ENCODE measurements at places on chromosomes 6 and 20.
A peak's percentile ranks its signal among the peaks of the same experiment; 100 is the strongest.

DNA sequence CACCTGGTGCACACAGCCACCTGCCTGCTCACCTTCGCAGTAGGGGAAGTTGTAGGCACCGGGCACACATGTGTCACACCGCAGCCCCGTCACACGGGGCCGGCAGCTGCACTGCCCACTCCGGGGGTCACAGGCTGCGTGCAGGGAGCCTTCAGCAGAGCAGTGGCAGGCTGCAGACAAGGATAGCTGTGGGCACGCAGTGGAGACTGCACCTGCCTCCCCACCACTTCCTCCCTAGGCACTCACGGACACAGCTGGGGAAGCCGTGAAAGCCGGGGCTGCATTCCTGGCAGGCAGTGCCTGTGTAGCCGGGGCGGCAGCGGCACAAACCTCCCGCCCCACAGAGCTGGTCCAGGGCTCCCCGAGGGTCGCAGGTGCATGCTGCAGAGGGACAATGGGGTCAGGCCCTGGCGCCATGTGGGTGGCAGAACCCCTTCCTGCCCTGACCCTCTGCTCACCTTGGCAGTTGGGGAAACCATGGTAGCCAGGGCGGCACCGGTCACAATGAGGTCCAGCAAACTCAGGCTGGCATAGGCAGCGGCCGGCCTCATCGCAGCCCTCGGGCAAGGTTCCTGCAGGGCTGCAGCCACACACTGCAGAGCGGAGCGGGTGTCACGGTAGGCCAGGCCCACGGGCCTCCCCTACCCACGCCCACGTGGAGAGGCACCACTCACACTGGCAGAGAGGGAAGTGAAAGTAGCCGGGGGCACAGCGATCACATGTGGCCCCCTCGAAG, 29.4 kb downstream of the LAMA5 start:
- no peak for DNase-seq

- no peak for DNase-seq
Measured at GRCh38 chr6:4890627-4891026, 113.2 kb downstream of the RPP40 start.

- DNase-seq: peak; percentile 94
Measured at GRCh38 chr6:14711056-14711703, 534.7 kb upstream of the JARID2 start.

DNA sequence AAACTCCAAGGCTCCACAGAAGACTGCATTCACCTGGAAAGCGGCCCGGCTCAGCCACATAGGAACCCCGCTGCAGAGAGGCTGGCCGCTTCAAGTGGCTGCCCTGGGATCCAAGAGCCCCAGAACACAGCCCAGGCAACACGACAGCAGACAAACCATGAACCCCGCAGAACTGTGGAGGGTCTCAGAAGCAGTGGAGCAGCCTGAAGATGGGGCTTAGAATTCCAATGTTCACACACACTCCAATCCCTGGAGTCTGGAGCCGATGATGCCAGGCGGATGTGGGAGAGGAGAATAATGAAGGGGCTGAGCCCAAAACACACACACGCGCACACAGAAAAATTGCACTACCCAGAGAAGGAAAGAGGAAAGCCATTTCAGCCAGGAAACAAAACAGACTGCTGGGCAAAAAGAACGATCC, 52.4 kb downstream of the NINL start:
- no peak for DNase-seq

GRCh38 chr6:27748661-27749060, 163.5 kb downstream of the OR2B2 start:
- DNase-seq: no peak

- no peak for DNase-seq
Measured at GRCh38 chr6:36975231-36976006, 10.6 kb downstream of the MTCH1 start.

DNA sequence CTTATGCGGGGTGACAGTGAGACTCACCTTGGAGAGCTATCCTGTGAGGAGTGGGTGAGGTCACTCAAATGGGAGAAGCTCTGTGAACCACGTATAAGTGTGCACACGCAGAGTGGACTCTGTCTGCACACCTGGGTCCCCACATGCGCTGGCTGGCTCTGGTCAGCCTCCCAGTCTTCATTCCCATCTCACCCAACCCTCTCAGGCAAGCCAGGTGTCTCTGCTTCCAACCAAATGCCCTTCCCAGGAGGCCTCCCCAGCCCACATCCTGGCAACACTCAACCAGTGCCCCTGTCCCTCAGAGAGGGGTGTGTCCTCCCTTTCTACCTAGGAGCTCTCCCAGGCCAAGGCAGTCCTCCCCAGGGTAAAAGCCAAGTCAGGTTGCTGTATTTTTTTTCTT, 8.0 kb upstream of the PI16 start:
- DNase-seq: no peak

GRCh38 chr20:62924442-62925075, 1.7 kb downstream of the DIDO1 start:
- DNase-seq: peak; percentile 73

DNA sequence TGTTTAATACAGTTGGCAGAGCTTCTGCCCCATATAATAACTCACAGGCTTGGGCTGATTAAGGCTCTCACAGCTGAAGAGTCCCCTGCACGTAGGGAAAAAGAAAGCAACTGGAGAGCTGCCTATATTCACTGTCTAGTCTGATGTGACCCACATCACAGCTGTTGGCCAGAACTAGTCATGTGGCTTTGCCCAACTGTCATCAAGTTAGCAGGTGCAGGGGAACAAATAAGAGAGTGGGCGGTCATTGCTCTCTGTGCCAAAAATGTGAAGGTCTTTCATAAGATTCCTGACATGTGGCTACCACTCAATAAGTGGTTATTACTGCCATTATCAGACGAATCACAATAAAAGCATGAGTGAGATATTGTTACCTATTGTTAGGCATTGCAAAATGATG, 665.2 kb downstream of the DOK5 start:
- DNase-seq: no peak

- DNase-seq: peak; percentile 5
Measured at GRCh38 chr20:56143759-56144158, 104.8 kb upstream of the MC3R start.

DNA sequence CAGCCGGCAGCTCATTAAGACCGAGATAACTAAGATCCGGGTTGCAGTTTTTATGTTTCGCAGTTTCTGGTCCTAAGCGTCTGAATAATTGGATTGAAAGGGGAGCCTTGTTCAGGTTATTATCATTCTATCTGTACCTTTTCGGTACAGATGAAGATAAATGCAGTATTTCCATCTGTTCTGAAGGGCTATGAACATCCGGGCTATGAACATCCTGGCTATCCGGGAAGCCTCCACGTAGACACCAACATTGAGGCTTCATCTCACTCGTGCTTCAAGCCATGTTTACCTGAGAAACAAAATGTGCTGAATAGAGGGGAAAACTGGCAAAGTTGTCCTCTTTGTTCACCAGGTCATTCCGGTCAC, 399 bp upstream of the REPS1 start:
- no peak for DNase-seq

- no peak for DNase-seq
Measured at GRCh38 chr6:41255638-41256246, 27.6 kb downstream of the TREML4 start.

DNA sequence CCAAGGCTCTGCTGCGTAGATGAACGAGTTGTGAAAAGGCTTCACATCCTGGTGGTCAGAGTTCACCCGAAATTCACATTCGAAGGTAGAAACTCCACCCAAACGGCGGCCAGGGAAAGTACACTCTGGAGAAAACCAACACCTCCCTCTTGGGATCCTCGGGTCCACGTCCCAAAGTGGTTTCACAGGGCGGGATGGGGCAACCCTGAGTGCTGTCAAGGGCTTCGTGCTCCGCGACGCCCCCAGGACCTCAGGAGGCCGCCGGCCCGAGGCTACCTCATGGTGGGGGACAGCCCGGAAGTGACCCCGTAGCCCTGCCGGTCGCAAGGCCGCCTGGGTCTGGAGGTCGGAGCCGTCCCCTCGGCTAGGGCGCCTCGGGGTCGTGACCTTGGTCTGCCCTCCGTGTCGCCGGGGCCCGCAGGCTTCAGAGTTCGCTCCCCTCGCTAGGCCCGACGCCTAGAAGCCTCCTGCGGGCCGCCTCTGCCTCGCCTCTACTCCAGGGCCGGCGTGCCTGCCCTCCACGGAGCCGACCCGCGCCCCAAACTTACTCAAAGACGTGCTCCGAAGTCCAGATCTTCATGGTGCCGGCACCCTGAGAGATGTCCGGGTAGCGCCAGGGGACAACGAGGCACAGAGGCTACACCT, at the start of gene PRELID3B:
Gene PRELID3B, minus strand, starts transcription at position 636 of the 645 bp plus-strand sequence. Its CDS starts 56 bp downstream, at position 580.
- DNase-seq: no peak

- no peak for DNase-seq
Measured at GRCh38 chr6:19180348-19181072, 656.7 kb upstream of the ID4 start.

DNA sequence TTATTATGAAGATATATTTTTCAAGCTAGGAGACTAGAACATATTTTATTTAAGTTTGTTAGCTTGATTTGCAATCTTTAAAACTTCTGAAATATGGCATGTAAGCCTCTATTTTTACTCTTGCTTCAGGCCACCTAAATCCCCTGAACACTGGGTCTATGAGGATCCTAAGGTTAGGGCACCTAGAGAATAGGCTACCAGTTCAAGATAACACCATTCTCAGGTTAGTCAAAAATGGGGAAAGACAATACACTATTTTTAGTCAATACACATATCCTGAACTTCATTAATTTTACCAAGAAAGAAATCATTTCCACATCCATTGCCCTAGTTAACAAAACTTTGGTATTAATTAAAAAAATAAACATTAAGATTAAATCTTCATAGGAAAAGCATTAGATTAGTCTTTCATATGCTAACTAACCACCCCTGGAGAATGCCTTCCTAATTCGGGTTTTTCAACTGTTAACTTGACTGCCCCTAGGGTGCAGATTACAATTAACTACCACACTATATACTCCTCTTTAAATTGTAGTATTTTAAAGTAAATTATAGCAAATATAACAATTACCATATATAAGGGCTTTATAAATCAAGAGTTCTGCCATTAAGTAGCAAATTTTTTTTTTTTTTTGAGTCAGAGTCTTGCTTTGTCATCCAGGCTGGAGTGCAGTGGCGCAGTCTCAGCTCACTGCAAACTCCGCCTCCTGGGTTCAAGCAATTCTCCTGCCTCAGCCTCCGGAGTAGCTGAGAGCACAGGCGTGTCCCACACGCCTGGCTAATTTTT, 6.7 kb upstream of the HSF2 start:
- no peak for DNase-seq

DNA sequence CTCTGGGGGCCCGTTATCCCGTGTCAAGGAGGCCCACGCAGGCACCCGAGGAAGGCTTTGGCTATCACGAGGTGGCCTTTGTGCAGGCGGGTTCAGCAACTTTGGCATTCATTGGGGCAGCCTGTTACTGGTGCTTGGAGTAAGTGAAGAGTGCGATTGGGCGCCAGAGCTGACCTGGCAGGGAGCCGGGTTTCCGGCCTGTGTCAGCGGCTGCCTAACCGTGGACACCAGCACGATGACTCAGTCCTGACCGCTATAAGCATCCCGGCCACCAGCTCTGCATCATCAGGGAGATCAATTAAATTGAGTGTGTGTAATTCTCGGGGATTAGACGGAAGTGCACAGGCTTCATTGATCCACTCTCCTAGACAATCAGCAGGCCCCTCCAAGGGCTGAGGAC, 45.9 kb downstream of the CDH4 start:
- DNase-seq: no peak

DNA sequence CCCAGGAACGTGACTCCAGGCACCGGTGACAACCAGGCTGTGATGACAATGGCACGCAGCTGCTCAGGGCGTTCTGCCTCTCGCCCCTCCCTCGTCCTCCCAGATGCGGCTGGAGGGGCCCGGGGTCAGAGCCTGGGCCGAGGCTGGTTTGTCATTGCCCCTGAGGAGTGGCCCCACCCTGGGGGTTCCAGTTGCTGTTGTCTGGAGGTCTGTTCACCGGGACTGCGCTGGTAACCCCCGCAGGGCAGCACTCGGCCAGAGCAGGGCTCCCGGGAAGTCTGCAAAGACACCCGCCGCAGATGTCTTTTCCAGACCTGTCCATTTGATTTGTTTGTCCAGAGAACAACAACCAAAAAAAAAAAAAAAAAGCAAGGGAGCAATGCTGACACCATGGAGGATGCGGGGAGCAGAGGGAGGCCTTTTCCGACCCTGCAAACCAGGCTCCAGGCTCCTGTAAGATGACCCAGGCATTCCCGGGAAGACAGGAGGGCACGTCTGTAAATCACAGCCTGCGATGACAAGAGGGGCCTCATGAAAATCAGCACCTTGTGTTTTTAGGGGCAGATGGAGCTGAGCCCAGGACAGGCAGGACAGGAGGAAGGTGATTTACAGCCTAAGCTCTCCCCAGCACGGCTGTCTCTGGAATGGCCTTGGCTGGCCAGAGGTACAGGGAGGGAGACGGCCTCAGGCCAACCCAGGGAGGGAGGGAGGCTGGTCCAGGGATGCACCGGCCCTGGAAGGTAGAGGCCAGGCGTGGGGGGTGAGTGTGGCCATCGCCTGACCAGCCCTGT, 189.3 kb downstream of the ERMARD start:
- DNase-seq: no peak

DNA sequence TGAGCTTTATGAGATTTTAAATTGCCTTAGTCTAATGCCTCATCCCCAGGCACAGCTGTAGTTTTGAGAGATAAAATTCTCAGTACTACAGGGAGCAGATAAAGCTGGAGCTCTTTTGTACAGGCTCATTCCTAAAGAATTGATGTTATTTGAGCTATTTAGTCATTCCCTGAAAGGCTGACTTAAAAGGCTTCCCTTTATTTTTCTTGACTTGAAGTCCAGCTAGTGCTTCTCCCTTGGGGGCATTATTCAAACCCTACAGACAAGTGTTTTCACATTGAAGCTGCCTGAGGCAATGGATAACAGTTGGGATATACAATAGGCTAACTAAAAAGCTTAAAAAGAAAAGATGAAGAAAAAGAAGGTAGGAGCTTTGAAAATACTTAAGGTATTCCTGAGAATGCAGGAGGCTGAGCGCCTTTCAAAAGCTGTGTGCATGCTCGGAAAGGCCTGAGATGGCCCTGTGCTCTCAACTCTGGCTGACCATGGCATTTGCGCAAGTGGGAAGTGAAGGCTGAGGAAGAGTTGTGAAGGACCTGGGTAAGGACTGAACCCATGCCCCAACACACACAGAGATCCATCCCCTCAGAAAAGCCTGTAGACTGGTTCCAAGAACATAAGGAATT, 315.1 kb downstream of the SMOC2 start:
- DNase-seq: no peak

DNA sequence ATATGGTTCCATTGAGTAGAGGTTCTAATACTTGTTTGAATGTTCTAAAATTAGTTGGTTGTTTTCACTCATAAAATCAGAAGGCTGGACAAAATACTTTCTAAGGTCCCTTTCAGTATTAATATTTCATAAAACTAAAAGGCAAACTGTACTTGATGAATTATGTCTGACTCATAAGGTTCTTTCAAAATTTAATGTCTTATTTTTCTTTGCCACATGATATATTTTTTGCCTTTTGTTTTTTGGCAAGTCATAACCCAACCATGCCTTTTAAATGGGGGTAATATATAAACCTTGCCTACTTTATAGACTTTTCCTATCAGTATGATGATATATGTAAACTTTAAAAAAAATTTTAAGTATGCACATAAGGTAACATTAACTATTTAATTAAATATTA, 244.7 kb downstream of the PTPRK start:
- DNase-seq: no peak

GRCh38 chr6:22372922-22373321, 76.1 kb upstream of the PRL start:
- DNase-seq: no peak

Measured in hematopoietic multipotent progenitor cell treated with erythropoietin and hydrocortisone succinate and interleukin-3 and kit ligand, for 4 days (in vitro differentiated cells).